Naive B cell (primary cell): ENCODE measurements at places on chromosomes 2 and 18.
A peak's percentile ranks its signal among the peaks of the same experiment; 100 is the strongest.

- H3K27ac ChIP-seq, result no peak overlapping the region
- H3K27me3 ChIP-seq, result peaks cover 16% of the 10 kb centered on the region
- no peaks in the 10 kb centered on the region for H3K36me3 ChIP-seq
- H3K4me3 ChIP-seq, result no peak overlapping the region
- no peak for DNase-seq
These were observed 125.4 kb downstream of the TPO start for GRCh38 chr2:1538663-1539062.

DNA sequence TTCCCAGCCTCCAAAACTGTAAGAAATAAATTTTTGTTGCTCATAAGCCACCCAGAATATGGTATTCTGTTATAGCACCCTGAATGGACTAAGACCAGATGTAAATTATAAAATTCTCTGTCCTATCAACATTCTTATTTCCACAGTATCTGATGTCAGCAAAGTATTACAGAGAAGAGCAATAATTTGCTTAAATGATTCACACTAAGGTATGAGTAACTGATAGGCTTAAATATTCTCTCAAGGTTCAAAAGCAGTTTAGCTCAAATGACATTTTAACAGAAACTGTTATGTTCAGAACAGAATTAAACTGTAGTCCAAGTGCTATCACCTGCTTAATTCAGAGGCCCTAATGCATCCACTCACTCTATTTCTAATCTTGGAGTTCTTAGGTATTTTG, 12.8 kb downstream of the SESTD1 start:
- H3K27ac ChIP-seq, result peak overlapping the region; percentile 90
- peak overlapping the region; percentile 86 for H3K4me3 ChIP-seq
- no peak for DNase-seq
- H3K36me3 ChIP-seq, result peaks cover 7% of the 10 kb centered on the region
- no peaks in the 10 kb centered on the region for H3K27me3 ChIP-seq

GRCh38 chr2:73008766-73009135, 62.8 kb downstream of the SFXN5 start:
- no peak overlapping the region for H3K27ac ChIP-seq
- DNase-seq, result no peak
- H3K4me3 ChIP-seq, result no peak overlapping the region
- peaks cover 8% of the 10 kb centered on the region for H3K36me3 ChIP-seq
- no peaks in the 10 kb centered on the region for H3K27me3 ChIP-seq
- no peaks in the 10 kb centered on the region for H3K4me1 ChIP-seq

GRCh38 chr2:54122171-54122935, 6.9 kb downstream of the ACYP2 start:
- no peak overlapping the region for H3K27ac ChIP-seq
- no peaks in the 10 kb centered on the region for H3K4me1 ChIP-seq
- no peak overlapping the region for H3K4me3 ChIP-seq

DNA sequence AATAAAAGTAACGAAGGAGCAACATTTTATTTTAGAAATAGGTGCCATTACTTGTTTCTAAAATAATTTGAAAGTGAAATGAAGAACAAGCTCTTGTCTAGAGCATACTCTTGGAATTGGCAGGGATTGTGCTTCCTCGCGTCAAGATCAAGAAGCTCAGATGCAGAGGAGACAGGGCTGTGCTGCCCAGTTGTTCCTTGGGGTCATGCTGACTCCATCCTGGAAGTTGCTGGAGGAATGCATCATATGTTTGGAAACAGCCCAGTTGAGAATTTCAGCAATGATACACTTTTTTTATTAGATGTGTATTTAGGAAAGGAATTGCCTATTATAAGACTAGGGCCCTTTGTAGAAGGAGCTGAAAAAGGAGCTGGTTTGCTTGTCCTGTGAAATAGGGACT, 17.2 kb downstream of the LTBP1 start:
- H3K36me3 ChIP-seq, result no peaks in the 10 kb centered on the region
- H3K27me3 ChIP-seq, result peaks cover 12% of the 10 kb centered on the region
- no peak overlapping the region for H3K4me3 ChIP-seq
- DNase-seq, result no peak

DNA sequence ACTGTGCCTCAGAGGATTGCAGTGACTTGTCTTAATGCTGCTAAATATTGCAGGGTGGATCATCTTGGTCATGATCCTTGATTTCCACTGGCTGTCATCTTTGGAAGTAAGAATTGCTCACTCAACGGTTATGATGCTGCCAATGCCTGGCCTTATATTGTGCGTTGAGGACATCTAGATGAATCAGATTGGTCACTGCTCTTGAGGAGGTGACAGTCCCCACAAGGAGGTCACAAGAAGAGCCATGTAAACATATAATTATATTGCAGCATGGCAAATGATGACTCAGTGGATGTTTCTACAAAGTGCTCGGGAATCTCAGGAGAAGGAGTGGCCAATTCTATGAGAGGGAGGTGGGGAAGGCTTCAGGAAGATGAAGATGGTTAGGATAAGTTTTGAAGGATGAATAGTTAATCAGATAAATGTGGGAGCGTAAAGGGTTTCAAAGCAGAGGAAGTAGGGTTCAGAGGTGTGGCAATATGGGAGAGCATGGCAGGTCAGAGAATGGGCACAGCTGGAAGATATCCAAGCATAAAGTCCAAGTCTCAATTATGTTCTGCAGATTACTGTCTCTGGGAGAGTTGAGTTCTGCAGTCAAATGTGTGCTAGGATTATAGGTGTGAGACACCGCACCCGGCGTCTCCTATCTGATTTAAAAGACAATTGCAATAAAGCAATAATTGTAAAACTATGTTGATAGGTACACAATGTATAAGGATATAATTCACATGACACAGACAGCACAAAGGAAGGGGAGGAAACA, 21.3 kb upstream of the TMEM131 start:
- DNase-seq, result no peak
- H3K27me3 ChIP-seq, result no peaks in the 10 kb centered on the region
- no peak overlapping the region for H3K4me3 ChIP-seq
- H3K36me3 ChIP-seq, result no peaks in the 10 kb centered on the region
- peaks cover 72% of the 10 kb centered on the region for H3K4me1 ChIP-seq

- no peak overlapping the region for H3K4me3 ChIP-seq
- no peak for DNase-seq
- peaks cover 16% of the 10 kb centered on the region for H3K27me3 ChIP-seq
- H3K36me3 ChIP-seq, result no peaks in the 10 kb centered on the region
These were observed 126.5 kb upstream of the CCDC68 start for GRCh38 chr18:55085557-55086285.

GRCh38 chr18:63161032-63161760, 158.4 kb downstream of the BCL2 start:
- no peaks in the 10 kb centered on the region for H3K36me3 ChIP-seq
- peak overlapping the region; percentile 98 for H3K27ac ChIP-seq
- no peaks in the 10 kb centered on the region for H3K27me3 ChIP-seq
- peaks cover 94% of the 10 kb centered on the region for H3K4me1 ChIP-seq
- DNase-seq, result peak; percentile 76
- peak overlapping the region; percentile 76 for H3K4me3 ChIP-seq

- H3K36me3 ChIP-seq, result no peaks in the 10 kb centered on the region
- no peak overlapping the region for H3K4me3 ChIP-seq
- H3K27ac ChIP-seq, result no peak overlapping the region
- H3K4me1 ChIP-seq, result no peaks in the 10 kb centered on the region
These were observed 12.8 kb downstream of the TFPI start for GRCh38 chr2:187541086-187542085.
